Omental fat pad (tissue), 4 donors: ENCODE measurements at places on chromosomes 12 and 14.

- DNase-seq = no peak
Observed at GRCh38 chr14:23577004-23577681, 1.4 kb downstream of the JPH4 start.

DNA sequence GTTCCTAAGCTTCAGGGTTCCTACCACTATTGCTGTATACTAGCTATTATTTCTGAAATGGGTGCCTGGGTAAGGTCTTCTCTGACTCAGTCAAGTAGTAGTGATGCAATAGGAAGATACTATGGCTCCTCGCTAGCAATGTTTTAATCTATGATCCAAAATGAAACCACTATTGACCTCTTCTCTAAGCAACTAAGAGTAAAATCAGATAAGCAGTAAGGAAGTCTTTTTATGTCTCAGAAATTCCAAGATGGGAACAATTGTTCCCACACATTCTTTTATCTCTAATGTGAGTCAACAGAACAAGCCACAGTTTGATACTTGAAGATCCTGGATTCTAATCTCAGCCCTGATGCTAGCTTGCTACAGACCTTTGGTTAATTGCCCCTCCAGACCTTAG is 45.1 kb downstream of the AREL1 start:
- DNase-seq = no peak

DNA sequence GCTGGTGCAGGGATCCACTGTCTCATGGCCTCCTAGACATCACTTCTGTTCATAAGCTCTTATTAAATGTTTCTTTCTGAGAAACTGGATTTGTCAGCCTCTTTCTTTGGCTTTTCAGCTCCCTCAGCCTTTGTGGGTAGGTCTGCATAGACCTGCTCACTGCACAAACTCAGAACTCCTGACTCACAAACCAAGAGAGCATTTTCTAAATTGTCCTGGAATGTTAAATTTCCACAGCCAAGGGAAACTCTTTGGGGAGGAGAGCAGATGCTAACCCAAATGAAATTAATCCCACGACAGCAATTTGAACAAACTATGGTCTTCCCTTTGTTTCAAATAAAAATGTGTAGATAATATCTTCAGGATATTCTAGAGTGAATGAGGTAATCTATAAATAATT is 19.5 kb upstream of the CERS5 start:
- DNase-seq = no peak

DNA sequence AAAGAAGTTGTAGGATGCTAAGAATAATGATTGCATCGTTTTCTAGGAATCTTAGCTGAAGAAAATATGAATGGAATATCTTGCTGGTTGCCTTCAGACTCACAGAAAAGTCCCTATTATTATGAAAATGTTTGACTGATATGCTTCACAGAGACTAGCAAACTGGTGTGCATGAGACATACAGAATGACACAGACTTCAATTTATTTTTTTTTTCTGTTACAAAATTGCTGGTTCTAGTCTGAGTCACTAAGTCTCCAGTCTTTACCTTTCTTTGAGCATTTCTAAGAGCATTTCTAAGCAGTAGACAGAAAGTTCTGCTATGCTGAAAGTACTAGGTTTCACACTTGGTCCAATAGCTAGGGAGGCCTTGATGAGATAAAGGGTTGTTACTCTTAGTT is 377.6 kb upstream of the ATP2B1 start:
- no peak for DNase-seq

DNA sequence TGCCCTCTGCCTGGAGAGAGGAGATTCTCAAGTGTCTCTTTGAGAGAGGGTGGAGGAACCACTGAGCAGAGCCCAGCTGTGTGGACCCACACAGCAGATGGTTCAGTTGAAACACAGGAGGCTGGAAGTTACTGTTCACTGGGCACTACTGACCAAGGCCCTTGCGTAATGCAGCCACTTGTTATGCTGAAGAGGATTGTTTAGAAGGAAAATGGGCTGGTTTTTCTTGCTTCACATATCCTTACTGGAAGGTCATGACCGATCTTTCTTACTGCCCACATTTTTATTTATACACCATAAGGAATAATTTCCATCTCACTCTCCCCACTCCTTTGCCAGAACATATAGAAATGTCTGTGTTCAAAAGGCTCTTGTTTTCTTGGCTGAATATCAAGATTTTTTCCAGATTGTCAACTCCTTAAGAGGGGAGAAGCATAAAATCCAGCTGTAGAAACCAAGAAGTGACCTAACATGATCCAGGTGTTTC is 375.1 kb upstream of the DDHD1 start:
- no peak for DNase-seq

DNA sequence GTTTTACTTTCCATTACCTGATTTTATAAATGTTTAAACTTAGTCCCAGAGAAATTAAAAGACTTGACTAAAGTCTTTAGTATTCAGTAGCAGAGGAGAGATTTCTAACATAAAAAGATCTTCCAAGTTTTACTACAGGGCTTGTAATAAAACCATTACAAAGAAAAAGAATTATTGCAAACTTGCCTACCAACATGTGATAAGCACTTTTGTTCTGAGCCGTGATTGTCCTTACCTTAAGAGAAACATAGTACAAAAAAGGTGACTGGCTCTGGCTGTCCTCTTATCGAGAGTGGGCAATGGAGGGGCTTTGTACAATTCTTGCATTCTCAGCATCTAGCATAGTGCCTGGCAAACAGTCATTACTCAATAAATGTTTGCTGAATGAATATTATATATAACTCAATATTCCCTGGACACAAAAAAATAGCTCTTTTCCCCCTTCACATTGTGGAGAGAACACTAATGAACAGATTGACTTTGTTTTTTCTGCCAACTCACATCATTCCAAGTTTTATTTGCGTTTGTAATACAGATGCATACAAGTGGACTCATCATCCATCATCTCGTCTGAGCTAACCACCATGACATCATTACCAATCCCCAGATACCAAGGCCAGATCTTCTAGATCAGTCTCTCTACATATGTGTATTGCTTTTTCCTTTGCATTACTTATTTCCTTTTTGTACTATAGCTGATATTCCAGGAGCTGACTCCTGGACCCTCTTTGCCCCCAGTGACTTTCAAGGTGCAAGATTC is 192.8 kb upstream of the EEA1 start:
- DNase-seq = no peak

DNA sequence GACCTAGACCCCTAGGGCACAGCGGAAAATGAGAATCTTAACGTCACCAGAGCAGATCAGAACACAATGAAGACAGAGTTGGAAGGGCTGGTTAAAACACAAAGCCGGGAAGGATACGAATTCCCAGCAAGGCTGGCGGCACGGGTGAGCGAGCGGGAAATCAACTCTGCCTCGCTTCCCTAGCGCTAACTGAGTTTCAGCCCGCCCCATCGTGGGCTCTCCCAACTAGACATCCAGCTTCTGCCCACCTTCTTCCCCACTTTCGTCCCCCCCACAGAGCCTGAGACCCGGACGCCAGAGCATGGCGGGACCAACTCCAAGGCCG is 377 bp downstream of the CCNT1 start:
- no peak for DNase-seq

DNA sequence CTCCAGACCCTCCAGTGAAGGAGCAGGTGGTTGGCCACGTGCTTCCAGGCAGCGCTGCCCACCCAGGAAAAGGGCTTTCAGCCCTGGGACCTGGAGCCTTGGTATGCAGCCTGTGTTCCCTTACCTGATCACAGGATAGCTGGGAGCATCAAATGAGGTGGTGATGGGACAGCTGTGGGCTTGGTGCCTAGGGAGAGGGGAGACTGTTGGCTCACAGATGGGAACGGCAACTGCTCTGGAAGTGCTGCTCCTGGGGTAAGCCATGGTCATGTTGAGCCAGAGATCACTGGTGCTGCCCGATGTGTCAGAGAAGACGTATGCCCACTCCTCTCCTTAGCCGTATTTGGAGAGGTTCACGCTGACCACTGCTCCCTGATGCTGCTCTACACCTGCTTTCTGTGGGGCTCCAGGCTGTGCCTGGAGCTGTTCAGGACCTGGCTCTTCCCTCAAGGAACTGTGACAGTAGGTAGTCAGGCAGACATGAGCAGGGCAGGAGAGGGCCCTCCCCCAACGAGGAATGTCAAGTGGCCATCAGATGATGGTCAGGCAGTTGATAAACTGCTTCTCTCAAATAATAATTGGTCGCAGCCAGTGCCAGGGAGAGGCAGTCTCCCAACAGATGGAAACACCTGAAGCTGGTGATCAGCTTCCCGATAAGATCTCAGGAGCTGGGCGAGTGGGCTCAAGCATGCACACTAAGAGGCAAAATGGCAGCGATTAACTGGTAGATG is 2.8 kb upstream of the CYP46A1 start:
- DNase-seq = no peak

- DNase-seq = no peak
Observed at GRCh38 chr12:113689047-113689610, 217.5 kb upstream of the LHX5 start.

GRCh38 chr12:2019126-2019525 is 14.9 kb upstream of the DCP1B start:
- no peak for DNase-seq

- no peak for DNase-seq
Observed at GRCh38 chr14:60757567-60758002, 23.0 kb downstream of the MNAT1 start.

DNA sequence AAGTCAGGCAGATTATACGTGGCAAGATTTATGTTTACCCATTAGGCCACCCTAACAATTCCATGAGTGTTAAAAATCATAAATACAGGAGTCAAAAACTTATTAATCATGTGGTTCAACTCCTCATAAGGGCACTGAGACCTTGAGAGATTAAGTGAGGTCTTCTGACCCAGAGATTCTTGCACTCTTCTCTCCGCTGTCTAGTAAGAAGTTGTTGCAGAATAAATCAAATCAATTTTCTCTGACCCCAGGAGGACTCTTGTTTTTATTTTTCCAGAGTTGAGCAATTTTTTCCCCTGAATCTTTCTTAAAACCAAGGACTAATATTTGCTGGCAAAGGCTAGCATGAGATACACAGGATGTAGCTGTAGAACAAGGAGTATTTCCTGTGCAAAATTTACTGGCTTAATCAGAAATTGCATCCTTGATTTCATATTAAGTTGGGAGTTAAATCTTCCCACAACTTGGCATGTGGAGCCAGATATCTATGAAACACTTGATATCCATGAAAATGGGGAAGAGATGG is 90.9 kb upstream of the PTHLH start:
- no peak for DNase-seq

DNA sequence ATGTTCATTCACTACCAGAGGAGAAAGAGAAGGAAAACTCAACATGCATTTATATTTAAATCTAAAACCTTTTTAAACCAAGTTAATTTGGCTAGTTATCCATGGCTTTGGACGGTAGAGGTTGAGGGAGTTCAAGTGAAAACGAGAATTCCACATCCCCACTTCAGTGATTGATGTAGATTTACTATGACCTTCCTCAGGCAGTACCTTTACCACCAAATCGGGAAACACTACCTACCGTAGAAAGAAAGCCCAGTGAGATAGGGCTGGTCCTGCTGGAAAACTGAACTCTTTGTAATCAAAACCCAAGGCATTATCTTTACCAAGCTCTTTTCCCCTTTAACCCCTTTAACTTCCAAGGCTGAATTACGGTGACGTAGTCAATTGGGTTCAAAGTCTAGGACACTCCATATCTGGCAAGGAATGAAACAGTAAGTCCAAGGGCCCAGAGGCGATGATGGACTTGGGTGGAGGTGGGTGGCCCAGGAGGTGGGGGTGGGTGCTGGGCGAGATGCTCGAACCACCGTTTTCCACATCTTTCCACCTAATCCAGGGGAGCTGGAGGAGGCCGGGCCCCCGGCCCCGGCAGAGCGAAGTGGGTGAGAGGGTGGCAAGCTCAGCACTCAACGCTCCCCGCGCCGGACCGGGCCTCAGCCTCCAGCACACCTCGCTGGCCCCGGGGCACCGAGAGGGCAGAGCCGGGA is 618 bp downstream of the SEC23A start:
- DNase-seq = no peak

DNA sequence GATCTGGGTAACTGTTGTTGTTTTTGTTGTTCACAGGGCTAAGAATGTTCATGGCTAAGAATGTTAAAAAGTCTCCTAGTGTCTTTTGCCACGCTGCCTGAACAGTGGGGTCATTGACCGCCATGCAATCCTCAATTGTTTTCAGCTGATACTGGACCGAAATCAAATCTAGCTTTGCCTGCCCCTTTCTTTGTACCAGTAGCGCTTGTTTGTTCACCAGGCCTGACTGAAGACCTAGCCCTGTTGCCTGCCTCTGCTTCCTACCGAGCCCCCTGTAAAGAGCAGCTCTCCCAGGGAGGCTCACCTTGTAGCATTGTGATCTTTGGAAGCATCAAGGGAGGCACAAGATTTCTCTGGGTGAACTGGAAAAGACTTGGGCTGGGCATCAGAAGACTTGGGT is 6.7 kb downstream of the PSEN1 start:
- no peak for DNase-seq

DNA sequence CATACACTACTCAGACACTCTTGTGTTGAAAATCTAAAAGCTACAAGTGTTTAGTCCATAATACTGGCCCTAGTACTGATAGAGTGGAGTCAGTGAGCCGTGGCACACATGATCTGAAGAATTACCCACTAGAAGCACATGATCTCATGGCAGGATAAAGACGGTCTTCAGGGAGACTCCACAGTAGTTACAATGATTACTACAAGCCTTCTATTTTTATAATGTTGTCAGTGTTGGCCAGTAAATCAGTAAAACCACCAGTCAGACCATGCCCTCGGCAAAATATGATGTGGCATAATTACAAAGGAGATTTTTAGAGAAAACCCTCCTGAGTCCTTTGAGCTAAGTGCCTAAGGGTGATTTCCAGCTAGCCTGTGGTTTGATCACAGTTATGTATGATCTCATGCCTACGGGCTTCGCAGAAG is 114.9 kb downstream of the PDZRN4 start:
- no peak for DNase-seq

- no peak for DNase-seq
Observed at GRCh38 chr12:11885261-11886038, 185.3 kb upstream of the BCL2L14 start.

DNA sequence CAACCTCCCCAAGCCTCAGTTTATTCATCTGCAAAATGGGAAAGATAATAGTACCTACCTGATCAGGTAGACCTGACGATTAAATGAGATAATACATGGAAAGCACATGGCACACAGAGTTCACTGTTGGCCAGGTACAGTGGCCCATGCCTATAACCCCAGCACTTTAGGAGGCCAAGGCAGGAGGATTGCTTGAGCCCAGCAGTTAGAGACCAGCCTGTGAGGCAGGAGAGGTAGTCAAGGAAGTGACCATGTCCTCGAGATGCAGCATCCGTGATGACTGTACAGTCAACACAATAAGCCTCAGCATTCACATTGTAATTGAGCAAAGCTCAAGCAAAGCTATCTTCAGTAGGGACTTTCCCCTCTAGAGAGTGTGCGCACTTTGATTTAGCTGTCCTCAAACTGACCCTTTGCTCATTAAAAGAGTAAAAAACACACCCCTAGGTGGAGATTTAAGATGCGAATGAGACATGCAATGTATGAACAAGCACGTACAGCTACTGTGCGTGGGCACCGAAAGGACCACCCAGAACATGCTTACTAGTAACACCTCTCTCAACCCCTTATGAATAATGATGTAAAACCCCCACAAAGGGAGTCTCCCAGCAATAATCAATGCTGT is 9.9 kb downstream of the ISCU start:
- no peak for DNase-seq

- no peak for DNase-seq
Observed at GRCh38 chr12:12381982-12382381, 25.1 kb downstream of the BORCS5 start.

- DNase-seq = no peak
Observed at GRCh38 chr12:47705229-47705565, 633 bp downstream of the RPAP3 start.
